Skin of body (tissue), 3 donors: ENCODE measurements at places on chromosomes 1 and 21.

GRCh38 chr1:244074559-244075171 is 23.6 kb downstream of the ZBTB18 start:
- DNase-seq, result no peak

DNA sequence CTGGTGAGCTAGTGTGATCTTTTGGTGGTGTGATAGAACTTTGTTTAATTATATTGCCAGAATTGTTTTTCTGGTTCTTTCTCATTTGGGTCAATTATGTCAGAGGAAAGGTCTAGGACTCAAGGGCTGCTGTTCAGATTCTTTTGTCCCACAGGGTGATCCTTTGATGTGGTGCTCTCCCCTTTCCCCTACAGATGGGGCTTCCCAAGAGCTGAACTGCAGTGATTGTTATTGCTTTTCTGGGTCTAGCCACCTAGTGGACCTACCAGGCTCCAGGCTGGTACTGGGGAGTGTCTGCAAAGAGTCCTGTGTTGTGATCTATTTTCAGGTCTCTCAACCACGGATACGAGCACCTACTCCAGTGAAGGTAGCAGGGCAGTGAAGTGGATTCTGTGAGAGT is 25.9 kb upstream of the CD84 start:
- no peak for DNase-seq

DNA sequence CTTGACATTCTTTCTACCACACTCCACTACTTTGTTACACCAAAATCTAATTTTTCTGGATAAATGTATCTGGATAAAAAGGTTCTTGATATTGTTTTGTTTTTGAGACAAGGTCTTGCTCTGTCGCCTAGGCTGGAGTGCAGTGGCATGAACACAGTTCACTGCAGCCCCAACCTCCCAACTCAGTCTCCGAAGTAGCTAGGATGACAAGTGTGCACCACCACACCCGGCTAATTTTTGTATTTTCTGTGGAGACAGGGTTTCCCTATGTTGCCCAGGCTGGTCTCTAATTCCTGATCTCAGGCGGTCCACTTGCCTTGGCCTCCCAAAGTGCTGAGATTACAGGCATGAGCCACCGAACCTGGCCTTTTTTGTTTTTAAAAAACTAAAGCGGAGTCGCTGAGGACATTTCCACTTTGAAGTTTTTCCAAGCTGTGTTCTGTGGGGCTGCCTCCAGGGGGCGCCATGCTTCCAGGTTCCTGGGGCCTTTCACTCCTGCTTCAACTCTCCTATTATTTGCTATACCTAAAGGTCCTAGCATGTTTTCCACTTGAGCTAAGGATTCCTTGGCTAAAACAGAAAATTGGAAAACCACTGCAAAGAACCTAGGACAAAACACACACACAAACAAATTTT is 14.1 kb upstream of the NCMAP start:
- DNase-seq, result no peak

GRCh38 chr1:159152031-159152430 is 19.4 kb upstream of the CADM3 start:
- no peak for DNase-seq

GRCh38 chr1:246733704-246734103 is 9.5 kb downstream of the SCCPDH start:
- no peak for DNase-seq

DNA sequence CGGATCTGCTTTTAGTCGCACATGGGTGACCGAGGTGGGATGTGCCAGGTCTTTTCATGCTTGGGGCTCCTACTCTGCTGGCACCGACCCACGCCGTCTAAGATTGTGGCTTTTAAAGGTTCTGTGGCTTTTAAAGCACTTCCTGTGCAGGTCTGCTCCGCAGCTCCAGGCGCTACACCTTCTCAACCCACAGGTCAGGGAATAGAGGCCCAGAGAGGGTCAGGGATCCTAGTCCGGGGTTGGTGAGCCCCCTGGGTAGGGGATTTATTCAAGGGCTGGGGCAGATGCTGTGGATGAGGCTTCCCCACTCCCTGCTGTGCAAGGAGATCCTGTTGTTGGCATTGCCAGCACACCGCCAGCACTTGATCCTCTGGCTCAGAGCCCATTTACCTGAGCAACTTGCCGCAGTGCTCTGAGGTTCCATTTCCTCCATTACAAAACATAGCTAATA is 212.8 kb upstream of the RAB4A start:
- DNase-seq, result no peak

- no peak for DNase-seq
Measured at GRCh38 chr1:39165049-39165448, 39.4 kb upstream of the MACF1 start.

- no peak for DNase-seq
Measured at GRCh38 chr1:242651817-242652216, 127.3 kb upstream of the PLD5 start.

DNA sequence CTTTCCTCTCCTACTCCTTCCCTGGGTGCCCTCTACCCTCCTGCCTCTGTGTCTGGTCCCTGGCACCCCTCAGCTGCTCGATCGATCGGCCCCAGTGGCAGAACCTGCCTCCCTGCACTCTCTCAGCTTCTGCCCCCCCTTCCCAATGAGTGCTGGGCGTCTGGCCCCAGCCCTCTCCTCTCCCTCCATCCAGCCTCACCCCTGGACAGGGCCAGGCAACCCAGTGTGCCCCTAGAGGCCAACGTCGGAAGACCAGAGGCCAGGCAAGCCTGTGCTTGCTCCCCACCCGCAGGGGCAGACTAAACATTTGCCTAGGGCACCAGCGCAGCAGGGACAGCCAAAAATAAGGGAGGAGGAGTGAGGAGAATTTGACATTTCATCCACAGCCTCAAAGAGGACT is 43.5 kb downstream of the LGR6 start:
- DNase-seq, result no peak

DNA sequence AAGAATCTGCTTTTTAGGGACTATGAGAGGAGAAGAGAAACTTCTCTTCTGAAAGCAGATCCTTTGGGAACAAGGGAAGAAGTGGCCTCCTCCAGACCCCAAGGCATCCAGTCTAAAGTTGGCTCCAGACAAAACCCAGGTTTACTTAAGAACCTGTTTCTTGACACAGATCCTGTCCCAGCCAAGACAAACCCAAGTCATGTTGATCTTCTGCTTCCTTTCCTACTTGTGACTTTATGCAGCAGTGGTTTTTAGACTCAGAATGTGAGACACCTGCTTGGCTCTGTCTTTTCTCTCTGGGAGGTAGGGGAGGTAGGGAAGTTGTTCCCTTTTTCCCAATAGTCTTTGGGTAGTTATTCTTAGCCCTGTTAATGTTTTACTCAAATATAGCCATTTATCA is 38.3 kb downstream of the ELAPOR1 start:
- DNase-seq, result no peak

DNA sequence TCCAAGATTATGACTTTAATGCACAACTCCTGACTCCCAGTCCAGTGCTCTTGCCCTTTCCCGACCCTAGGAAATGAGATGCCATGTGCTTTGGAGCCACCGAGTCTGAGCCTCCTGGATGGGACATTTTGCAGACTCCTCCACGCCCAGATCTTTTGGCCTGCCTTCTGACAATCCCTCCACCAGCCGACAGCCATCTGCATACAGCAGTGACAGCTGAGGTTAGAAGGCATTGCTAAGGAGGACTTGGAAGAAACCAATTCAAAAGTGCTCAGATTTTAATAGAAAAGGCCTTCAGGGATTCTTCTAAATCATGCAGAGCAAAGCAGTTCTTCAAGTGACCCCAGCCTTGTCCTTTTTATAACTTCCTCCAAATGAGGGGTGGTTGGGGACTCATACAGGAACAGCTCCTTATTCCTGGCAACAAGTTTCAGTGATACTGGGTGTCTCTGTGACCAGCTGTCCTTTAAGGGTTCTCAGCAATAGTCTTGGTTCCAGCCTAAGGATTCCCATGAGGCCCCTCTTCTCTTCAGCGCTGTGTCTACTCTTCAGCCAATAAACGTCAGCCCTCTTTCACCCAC is 369.3 kb downstream of the PBX1 start:
- no peak for DNase-seq

- DNase-seq, result no peak
Measured at GRCh38 chr1:92117526-92117925, 37.4 kb downstream of the BTBD8 start.

GRCh38 chr1:19036813-19037605 is 80.5 kb upstream of the IFFO2 start:
- no peak for DNase-seq

DNA sequence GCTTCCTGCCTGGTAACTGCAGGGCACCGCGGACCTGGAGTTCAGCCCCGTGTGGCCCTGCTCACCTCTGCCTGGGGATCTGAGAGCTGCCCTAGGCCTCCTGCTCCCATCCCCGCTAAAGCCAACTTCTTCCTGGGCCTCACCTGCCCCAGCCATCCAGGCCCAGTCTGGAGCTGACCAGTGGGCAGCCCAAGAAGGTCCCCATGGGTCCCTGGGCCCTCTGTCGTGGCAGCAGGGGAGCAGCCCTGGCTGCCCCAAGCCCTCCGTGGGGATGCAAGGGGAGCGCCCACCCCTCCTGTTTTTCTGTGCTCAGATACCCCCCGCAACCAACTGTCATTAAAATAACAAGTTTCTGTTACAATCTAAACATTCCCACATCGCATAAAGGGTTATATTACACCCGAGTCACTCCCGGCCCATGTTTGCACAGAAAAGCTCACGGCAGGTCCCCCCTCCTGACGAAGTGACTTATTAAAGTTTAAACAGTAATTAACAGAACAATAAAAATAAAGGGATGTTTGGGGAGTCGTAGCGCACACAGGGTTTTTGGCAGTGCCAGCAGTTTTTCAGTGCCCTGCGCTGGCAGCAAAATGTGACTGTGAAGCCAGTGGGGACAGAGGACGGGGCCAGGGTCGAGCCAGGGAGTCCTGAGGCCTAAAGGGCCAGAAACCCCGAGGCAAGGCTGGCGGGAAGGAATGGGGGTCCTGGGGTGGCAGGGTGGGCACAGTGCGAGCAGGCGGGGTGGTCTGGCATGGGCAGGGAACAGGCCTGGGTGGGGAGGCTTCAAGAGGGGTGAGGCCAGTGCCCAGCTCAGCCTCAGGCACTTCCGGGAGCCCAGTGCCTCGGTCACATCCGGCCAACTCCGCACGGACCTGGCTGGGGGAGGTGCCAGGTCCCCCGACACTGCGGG is 121.5 kb downstream of the CASZ1 start:
- no peak for DNase-seq
